ENCODE measurements at places on chromosomes 2 and 18. TPM values are rescaled to one million over a fixed set of nuclear protein-coding genes. Genes with fewer than 3 reads are reported as not detected.

KCNJ3 gene
- 0.22 TPM for total RNA-seq

LCT gene
- total RNA-seq = under 0.01 TPM

STAT4 gene
- total RNA-seq = 0.55 TPM

FIGLA gene
- total RNA-seq = not detected

SETBP1 gene
- total RNA-seq = 2.2 TPM

SCN7A gene
- 0.12 TPM for total RNA-seq
